Effector CD8-positive, alpha-beta T cell (primary cell): ENCODE measurements at places on chromosomes 11 and 22.

DNA sequence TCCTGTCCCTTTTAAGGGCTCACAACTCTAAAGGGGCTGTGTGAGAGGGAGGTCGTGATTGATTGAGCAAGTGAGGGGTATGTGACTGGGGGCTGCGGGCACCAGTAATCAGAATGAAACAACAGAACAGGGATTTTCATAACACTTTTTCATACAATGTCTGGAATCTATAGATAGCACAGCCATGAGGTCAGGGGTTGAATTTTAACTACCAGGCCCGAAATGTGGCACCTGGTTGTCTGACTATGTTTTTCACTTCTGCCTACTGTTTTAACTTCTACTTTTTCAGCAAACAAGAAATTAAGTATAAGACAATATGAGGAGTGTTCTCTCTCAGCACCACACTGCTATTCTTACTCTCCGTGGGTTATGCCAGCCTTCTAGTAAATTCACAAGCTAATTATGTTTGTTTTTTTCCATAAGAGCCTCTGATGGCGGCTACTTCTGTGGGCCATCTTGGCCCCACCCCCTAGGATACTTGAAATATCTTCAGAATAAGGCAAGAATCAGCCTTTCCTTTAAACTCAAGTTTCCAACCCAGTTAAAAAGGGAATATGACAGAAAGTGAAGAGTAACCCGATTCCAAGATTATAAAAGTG lies 552.8 kb upstream of the CHORDC1 start:
- no peak for DNase-seq

DNA sequence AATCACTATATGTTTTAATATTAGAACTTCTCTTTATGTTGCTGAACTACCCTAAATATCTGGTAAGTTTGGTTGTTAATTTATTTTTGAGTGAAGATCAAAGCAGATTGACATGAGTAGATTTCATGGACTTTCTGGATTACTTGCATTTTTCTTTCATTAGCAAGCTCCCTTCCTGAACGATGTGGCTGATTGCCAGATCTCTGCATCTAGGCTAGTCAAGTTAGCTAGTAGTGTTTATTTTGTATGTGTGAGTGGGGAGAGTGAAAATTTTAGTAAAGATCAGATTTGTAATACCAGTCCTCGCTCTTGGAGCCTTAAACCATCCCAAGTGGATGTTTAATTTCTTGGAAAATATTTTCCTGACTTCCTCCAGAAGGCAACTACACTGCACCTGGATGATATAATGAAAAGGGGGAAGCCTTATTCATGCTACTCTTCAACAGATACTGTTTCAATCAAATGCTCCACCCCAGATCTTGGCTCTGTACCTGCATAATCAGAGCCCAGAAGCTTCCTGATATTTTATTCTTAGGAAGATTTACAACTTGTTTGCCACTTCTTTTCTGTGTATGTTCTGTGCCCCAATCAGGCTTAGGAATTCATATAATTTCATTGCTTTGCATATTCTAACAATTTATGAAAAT lies 143.2 kb upstream of the GRIA4 start:
- DNase-seq: no peak

DNA sequence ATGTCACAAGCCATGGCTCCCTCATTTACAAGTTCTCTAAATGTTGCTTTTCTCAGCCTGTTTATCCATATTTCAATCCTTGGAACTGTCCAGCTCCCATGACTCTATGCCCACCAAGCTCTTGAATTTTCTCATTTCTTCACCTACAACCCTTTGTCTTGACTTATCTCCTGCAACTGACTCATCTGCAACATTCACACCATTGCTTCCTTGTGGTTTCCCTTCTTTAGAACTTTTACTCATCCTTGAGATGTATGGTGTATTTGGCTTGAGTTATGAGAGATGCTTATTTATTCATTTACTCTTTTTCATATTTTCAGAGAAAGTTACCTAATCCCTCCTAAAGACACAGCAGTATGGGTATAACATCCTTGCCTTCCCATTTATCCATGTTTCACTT lies 18.8 kb downstream of the TRIM34 start:
- no peak for DNase-seq

DNA sequence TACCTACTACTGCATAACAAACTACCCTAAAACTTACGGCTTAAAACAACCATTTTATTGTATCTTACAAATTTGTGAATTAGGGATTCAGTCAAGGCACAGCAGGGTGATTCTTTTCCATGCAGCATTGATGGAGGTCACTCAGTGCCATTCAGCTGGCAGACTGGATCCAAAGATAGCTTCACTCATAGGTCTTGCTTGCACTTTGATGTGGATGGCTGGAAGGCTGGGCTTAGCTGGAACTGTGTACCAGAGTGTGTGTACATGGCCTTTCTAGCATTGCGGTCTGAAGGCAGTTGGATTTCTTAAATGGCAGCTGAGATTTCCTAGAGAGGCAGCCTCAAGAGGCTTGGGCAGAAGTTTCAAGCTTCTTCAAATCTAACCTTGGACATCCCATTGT lies 25.0 kb downstream of the YAP1 start:
- no peak for DNase-seq

- no peak for DNase-seq
These were observed 81.1 kb downstream of the BDNF start for GRCh38 chr11:27619039-27619574.

DNA sequence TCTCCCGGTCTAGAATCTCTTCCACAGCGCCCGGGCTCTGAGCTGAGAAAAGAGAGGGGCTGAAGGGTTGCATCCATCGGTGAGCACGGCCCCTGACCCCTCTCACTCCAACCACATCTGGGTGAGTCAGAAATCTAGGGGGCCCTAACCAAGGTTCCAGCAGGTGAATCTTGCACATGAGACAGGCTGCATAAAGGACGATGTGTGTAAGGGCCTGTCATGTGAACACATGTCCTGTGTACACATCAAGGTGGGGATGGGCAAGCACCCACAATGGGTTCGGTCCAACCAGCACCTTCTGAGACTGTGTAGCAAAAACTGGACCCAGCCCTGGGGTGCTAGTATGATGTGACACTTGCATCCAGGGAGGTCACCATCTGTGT lies 1.2 kb downstream of the BET1L start:
- DNase-seq: no peak

DNA sequence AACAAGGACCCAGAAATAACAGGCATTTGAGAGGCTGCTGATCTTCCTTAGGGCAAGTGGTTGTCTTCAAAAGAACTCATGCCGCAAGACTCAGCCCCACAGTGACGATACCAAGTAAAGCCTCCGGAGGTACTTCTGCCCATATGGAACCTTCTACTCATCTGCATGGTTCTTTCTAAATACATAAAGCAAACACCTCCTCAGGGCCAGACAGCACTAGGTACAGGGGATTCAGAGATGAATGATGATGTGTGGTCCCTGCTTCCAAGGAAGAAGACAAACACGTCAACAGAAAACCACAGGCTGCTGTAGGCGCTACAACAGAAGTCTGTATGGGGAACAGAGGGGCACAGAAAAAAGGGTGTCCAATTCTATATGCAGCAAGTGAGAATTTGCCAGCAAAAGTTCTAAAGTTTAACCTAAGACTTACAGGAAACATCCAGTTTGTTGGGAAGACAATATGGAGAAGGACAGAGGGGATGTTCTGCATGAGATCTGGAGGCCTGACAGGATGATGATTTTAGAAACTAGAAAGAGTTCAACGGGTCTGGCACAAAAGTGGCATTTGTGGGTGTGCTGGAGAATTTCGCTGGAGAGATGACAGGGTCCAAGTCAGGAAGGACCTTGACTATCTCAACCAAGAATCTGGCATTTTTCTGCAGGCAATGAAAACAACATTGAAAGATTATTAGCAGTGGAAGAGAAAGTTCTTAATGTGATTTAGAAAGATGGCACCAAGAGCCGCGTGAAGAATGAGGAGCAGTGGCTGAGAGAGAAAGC lies 23.7 kb downstream of the JAML start:
- DNase-seq: peak; percentile 17

- DNase-seq: peak; percentile 85
These were observed 828 bp upstream of the RAB1B start for GRCh38 chr11:66267379-66268243.

- no peak for DNase-seq
These were observed 3.9 kb downstream of the DERL3 start for GRCh38 chr22:23834793-23835483.

GRCh38 chr11:96043291-96043690 lies 119.4 kb upstream of the MTMR2 start:
- no peak for DNase-seq

- DNase-seq: no peak
These were observed 18.4 kb upstream of the TLCD5 start for GRCh38 chr11:120306519-120307242.

DNA sequence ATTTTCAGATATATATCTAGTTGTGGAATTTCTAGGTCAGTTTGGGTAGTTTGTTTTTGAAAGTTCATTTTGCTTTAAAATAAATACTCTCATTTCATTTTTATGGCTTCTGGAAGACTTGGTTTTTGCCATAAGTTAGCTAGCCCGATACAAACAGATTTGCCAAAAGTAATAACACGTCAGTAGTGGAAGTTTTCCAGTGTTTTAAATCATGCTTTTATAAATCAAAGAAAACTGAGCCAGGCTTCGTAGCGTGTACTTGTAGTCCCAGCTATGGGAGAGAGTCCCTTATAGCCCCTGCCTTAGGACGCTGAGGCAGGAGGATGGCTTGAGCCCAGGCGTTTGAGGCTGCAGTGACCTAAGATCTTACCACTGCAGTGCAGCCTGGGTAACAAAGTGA lies 21.7 kb upstream of the MICALL1 start:
- DNase-seq: no peak

GRCh38 chr11:116540645-116541304 lies 232.0 kb downstream of the BUD13 start:
- DNase-seq: no peak

DNA sequence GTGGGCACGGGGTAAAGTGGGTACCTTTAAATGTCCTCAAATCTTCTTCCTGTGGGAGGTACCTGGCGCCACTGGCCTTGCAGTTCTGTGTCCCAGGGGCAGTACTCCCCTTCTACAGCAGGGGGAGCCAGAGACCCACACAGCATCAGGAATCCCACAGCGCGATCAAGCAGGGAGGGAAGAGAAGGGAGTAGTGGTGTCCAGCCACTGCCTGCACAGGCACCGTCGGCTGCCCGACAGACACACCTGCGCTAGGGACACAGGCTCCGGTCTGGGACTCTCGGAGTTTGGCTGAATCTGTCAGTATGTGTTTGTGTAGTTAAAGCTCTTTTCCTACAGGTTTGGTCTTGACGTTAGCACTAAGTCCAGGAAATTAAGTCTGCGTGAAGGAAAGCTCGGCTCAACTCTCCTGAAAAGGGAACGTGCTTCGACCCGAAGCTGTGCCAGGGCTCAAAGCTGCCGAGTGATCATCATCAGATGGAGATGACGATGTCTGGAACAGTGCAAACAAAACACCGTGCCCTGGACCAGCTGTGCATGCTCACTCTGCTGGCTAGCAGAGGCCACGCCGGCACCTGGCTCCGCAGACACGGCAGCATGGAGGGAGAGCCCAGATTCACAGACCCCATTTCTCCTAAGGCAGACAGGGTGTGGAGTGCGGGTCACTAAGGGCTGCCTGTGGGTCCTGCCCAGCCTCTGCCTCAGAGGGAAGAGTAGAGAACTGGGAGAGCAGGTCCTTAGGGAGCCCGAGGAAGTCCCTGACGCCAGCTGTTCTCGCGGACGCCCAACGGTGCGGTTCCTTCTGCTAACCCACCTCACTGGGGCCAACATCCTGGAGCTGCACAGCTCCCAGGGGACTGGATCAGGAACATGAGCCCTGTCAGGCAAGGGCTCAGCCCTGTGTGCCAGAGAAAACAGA lies 56.0 kb upstream of the BID start:
- peak; percentile 74 for DNase-seq

DNA sequence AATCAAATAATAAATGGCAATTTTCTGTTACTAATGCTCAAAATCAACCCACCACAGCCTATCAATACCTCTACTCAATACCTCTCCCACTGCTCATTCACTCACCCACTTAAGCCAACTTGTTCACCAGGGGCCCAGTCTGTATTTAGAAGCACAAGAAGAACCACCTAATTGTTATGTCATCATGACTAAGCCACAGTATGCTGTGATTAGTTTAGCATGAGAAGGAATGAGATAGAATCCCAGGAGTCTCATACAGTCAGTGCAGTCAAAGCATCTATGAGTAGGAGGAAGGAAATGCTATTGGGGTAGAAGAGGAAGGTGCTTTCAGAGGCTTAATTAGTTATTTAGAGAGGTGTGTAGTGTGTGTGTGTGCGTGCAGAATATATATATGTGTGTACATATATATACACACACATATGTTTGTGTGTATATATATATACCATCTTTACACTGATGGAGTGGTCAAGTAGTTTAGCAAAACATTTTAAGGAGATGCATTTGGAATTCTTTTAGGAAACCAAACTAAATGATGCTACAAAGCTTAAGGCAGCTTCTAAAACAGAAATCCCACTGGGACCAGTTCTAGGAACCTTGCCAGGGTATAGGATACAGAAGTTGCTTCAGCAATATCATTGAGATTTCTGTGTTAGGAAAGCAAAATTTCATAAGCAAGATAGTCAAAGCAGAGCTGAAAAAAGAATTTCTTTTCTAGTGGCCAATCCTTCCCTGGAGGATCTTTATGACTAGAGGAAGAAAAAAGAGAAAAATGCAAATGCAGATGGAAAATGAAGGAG lies 27.5 kb downstream of the KCNA4 start:
- no peak for DNase-seq

DNA sequence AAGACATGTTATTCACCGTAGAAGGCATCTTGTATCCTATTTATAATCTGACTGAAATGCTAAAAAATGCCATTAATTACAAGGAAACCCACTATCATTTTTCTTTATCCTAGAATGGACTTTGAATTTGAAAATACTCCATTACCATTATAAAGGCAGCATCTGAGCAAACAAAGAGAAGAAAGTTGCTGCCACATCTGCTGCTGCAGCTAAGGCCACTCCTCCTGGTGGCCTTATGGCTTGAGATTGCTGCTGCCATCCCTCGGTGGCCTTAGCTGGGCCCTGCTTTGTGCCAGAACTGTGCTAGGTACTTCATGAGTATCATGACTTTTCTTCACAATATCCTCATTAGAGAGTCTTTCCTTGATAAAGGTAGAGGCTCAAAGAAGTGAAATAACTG lies 1210.1 kb upstream of the TENM4 start:
- DNase-seq: no peak

- no peak for DNase-seq
These were observed 121.9 kb upstream of the MTMR2 start for GRCh38 chr11:96045622-96046456.

DNA sequence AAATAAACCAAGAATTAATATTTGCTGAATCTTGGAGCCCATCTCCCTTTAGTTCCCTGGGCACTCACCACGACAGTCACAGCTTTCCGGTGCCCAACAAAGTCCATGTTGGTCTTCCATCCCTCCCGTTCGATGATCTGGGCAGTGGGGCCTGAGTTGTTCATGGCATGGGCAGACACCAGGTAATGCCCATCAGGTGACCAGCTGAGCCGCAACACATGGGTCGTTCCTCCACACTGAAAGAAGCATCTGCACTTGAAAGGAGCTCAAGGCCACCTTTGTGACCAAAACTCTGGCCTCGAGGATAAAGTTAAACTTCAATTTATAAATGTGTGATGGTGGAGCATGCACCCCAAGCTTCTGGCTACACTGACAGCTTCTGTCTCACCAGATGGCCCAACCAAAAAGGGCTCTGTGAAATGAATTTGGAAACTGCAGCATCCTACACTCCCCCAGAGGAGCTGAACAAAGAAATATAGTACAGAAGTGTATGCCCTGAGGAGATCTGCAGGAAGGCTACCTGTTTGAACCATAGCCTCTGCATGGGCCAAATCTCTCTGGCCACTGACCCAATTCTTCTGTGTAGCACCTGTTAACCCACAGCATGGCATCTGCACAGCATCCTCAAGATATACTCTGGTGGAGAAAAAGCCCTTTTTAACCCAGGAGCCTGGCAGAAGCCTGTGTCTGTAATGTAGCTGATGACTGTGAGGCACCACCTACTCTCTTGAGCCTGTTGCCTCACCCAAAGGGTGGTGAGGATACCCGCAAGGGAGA lies 37.1 kb downstream of the HIRA start:
- DNase-seq: no peak
